Activated CD4-positive, CD25-positive, alpha-beta regulatory T cell (primary cell): ENCODE measurements at places on chromosomes 6 and 20.

- no peak for DNase-seq
These were observed 66.1 kb downstream of the FAM217A start for GRCh38 chr6:4012826-4013225.

- no peak for DNase-seq
These were observed 116.6 kb upstream of the CEP162 start for GRCh38 chr6:84344005-84344404.

DNA sequence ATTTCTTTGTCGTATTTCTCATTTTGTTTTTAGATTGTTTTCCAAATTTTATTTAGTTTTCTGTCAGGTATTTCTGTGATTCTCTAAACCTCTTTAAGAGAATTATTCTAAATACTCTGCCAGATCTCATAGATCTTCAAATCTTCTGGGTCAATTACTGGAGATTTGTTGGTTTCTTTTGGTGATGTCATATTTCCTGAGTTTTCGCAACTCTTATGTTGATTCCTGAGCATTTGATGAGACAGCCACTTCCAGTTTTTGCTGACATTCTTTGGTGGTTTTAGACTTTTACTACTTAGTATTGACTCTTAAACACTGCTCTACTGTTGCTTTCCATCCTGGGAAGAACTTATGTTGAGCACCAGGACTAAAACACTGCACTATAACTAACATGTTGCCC, 21.9 kb downstream of the ADGB start:
- no peak for DNase-seq

DNA sequence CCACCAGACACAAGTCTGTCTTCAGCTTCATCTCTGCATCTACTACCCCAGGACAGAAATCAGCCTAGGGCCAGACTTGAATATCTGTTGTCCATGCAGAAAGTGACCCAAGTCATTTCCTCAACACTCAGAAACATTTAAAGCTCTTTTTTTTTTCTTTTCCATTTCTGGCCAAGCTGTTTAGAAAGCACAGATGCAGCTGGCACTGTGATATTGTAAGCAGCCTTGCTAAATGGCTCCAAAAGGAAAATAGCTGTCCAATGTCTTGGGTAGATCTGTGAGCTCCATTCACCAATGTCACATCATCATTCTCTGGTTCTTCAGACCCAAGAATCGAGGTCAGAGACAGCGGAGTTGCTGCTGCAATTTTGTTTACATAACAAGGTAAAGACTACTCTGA, 174.2 kb downstream of the PDE7B start:
- DNase-seq, result no peak

DNA sequence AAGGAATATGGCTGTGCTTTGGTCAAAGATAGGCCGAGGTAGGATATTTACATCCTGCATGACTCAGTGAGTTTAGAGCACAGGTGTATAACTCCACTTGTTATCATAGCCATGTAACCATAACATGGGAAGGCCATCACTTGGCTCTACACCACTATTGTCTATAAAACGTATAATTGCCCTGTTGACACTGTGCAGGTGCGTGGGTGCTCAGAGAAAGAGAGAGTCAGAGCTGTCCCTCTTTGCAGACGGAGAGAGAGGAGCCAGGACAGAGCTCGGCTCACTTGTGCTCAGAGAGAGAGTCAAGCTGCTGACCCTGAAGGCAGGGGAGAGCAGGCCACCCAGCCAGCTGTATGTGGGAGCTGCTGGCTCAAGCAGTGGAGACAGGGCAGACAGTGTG, 46.0 kb downstream of the OR2B6 start:
- DNase-seq, result no peak

GRCh38 chr6:19536838-19537237, 300.3 kb upstream of the ID4 start:
- no peak for DNase-seq

GRCh38 chr6:106976270-106976669, 1.7 kb upstream of the CD24 start:
- DNase-seq, result no peak

- DNase-seq, result no peak
These were observed 108.6 kb downstream of the TASP1 start for GRCh38 chr20:13530146-13530545.

DNA sequence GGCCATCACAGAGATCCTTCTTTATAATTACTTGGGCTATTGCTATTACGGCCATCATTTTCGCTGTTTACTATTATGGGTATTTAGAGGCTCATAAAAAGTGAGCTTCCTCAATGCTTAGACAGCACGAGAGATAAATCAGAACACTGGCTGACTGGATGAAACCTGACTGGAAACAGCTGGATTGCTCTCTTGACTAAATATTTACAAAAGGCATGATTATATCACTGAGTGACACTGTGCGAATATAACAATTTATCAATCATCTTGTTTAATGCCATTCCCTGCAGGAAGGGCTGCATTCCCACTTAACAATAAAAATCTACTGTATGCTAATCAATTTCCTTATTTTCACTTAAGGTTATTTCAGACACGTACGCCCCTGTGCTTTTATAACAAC, 260.1 kb upstream of the ARID1B start:
- DNase-seq, result no peak

- DNase-seq, result no peak
These were observed 155.2 kb downstream of the TINAG start for GRCh38 chr6:54463354-54464024.

DNA sequence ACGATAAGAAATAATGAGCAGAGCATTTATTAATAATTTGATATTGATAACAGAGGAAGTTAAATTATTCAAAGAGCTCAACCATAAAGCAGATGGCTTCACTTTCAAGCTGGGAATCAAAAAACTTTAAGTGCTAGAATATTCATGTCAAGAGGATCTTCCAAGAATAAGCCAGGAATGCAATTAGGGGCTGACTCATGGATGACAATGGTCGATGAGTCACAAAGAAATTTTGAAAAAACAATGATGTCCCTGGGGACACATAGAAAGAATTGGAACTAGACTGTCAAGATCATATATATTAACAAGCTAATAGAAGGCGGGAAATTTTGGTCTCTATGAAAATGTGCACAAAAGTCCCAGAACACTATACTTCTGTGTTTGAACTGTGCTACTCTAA, 304.1 kb downstream of the LAMA2 start:
- DNase-seq, result no peak

- DNase-seq, result no peak
These were observed 156.6 kb downstream of the ZDHHC14 start for GRCh38 chr6:157537556-157537955.

- no peak for DNase-seq
These were observed 401.4 kb downstream of the MAFB start for GRCh38 chr20:40287683-40288082.

DNA sequence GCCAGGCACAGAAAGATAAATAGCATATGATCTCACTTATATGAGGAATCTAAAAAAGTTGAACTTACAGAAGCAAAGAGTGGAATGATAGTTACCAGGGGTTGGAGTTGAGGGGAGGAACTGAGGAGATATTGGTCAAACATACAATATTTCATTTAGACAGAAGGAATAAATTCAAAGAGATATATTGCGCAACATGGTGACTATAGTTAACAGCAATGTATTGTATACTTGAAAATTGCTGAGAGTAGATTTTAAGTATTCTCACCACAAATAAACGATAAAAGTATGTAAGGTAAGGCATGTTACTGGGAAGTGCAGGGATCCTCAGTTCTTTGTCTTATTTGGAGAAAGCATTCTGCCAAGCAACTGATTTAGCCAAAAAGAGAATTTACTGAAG, 171.9 kb downstream of the LMBRD1 start:
- no peak for DNase-seq

DNA sequence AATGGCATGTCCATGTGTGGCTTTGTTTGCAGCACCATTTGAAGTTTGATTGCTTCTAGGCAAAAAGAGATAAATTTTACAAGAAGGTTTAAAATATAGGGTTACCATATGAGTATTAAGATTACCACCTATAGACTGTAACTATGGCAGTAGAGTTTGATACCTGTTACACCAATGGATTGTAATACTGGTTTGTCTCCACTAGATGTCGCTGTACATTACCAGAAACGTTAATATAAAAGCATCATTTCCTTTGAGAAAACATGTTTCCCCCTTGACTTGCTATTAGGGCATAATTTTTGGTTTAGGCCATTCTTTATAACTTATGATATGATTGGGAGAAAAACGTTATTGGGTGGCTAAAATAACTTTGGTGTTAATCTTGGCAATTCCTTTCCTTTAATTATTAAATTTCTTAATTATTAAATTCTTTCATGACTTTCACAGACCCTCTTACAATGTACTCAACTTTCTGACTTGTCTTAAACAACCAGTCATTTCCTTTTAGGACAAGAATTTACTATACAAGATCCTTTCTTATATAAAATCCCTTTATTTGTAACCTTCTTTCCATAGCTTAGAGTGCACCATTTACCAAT, 42.8 kb downstream of the HLA-DPB1 start:
- no peak for DNase-seq

DNA sequence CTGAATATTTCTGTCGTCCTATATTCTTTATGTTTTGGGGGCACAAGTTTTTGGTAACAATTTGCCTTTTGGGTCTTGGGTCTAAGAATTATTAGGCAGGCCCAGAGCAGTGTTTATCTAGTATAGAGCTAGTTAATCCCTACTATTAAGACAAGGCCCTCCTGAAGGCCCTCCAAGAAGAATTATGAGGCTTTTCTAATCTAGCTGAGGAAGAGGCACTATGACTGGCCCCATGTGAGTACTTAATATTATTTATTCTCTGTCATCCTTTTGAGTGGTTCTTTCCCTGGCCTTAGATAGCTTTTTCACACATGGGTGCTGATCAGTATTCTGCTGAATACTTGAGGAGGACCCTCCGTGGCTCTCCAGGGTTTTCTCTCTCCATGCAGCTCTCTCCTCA, 25.1 kb downstream of the CHMP4B start:
- DNase-seq, result no peak

DNA sequence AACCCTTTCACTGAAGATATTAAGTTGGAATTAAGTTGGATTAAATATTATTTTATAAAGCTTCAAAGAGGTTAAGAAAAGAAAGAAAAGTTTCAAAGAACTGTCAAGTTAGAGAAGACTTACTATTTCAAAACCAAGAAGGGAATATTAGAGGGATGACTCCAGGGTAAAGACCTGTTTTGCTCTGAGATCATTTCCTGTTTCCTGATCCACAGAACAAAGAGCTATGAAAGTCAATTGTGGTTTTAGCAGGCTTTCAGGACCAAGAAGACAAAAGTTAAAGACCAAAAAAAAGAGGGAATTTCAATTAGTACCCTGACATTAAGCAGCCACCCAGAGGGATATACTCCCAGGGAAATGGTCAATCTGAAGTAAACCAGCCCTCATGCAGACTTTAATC, 19.4 kb downstream of the ESF1 start:
- DNase-seq, result no peak
